Gastroesophageal sphincter (tissue), 4 donors: ENCODE measurements at places on chromosomes 2 and 18. TPM values are rescaled to one million over a fixed set of nuclear protein-coding genes. Genes with fewer than 3 reads are reported as not detected.

DNA sequence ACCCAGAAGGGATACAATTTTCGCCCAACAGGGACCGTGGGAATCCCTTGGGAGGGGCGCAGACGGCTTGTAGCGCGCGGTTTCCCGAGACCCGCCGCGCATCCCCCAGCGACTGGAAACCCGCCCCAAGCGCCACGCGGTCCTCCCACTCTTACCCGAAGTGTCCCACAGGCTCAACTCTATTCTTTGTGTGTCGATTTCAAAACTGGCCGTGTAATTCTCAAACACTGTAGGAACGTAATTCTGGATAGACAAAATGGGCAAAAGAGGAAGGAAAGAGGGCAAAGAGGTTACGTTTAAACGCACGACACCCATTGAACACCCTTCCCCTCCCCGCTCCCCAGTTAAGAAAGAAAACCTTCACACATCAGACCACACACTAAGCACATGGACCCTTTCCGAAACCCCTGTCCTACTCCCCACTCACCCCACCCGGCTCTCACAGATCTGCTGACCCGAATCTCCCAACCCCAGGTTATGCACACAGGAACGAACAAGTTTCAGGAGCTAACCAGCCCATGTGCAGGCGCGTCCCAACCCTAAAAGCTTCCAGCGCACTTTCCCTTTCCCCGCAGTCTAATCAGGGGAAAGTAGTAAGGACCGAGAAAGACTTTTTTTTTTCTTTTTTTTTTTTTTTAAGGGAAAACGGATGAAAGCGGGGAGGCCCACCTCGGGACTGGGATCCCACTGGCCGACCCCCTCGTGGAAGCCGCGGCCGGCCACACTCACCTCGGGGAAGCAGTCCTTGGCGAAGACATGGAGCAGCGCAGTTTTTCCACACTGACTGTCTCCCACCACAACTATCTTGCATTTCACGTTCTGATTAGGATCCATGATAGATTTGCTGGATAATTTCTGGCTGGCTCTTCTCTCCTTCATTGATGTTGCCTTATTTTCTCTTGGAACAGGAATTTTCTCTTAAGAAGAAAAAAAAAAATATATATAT, 655 bp downstream of the RND3 start:
- ATAC-seq: peak; percentile 29

Gene MAP3K19
- total RNA-seq: not detected

DNA sequence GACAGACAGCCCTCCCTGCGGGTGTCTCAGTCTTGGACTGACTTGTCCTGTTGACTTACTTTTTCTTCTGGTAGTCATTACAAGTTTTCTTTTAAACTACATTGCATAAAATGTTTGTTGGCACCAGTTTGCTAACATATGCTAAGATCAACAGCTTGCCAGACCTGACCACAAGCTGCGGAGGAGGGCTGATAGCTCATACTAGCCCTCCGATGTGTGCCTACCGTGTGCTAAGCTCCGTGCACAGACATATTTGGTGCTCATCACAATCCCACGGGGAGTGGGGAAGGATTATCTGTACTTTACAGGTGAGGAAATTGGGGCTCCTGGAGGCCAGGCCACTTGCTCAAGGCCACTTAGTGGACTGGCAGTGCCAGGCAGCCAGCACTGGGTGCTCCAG, 72.8 kb upstream of the YPEL5 start:
- ATAC-seq: no peak

GRCh38 chr2:10404324-10405143, 43.6 kb downstream of the ODC1 start:
- peak; percentile 21 for ATAC-seq

DNA sequence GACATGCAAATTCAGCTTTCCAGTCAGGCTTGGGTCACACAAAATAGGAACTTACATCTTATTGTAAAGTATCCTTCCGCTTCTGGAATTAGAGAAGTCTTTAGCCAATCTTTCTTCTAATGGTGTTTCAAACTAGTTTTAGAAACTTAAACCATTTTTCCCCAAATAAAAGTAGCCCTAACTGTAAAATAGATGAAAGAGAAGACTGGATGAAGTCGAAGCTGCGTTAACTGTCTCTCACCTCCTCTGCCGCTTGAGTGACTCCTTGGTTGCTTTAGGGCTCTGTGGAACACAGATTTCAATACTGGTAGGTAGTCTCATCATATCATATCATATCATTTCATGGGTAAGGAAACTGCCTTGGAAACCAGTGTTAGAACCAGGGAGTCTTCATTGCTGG, 498.4 kb downstream of the XIRP2 start:
- no peak for ATAC-seq

Gene VWC2L
- not detected for total RNA-seq

DNA sequence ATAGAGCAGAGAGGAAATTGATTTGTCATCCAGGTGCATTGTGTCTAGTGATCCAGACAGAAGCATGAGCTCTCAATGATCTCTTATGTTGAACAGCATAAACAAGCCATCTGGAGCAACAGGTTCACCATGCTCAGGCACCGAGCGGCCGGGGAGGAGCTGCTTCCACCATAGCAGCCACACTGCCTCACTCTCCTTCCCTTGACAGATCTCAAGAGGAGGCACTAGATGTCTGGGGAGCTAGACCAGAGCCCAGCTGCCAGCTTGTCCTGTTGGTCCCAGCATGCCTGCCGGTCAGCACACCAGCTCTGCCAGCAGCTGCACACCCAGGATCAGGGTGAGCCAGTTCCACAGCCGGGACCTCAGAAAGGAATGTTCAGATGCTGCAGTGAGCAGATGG, 17.5 kb upstream of the LONRF2 start:
- no peak for ATAC-seq

GRCh38 chr2:55437515-55438390, 18.1 kb upstream of the CCDC88A start:
- ATAC-seq: no peak

DNA sequence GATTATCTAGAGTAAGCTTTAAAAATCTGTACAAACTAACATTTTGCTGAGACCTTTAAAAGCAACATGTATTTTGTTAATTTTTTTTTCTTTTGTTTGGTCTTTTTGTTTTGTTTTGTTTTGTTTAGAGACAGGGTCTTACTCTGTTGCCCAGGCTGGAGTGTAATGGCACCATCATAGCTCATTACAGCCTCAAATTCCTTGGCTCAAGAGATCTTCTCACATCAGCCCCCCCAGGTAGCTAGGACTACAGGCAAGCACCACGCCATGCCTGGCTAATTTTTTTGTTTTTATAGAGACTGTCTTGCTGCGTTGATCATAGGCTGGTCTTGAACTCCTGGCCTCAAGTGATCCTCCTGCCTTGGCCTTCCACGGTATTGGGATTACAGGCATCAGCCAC, 23.1 kb downstream of the RBBP8 start:
- no peak for ATAC-seq

- ATAC-seq: no peak
Observed at GRCh38 chr18:51726614-51727013, 529.1 kb upstream of the MEX3C start.

DNA sequence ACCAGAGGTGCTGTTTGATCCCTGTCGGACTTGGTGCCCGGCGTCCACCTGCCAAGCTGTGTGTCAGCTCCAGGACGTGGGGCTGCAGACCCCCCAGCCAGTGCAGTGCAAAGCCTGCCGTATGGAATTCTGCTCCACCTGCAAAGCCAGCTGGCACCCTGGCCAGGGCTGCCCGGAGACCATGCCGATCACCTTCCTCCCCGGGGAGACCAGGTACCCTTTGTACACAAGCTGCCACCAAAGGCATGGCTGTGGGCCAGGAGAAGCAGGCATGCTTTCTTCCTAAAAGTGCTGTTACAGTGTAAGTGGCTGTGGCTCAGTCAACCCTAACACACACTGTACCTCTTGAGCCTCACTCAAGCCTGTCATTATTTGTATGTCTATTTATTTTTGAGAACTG, 103.3 kb downstream of the RNF144A start:
- no peak for ATAC-seq

Gene ST3GAL5
- 27.7 TPM for total RNA-seq

- ATAC-seq: no peak
Observed at GRCh38 chr2:203097735-203098134, 83.1 kb downstream of the NBEAL1 start.

DNA sequence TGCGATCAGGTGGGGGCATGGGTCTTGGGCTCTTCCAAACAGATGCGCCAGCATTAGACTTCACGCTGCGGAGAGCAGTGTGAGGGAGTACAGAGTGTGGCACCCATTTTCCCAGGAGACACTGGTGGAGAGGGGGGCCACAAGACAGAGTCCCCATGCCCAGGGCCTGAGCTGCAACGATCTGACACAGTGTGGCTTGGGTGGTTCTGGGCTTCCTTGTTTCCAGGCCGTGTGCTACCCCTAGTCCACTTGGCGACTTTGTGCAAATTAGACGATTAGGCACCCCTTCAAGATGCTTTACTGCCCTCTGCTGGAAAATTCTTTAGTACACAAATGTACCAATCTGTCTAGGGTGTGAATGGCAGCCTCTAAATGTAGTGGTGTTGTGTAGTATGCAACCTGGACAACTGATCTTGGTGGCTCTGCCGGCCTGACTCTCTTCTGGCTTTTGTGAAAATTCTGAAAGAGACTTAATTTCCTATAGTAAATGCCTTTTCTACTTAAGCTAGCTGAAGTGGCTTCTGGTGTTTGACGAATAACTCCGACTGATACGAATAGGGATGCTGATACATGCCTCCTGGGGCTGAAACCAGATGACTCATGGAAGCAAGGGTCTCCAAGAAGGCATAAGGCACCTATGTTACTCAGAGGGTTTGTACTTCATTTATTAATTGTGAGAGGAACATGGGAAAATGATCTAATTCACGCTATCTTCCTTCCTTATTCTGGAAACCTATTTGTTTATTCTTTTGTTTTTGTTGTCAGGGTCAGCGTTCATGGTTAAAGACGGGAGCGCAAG, 92.3 kb upstream of the SMAD2 start:
- ATAC-seq: peak; percentile 26

Gene KIAA2012
- total RNA-seq: not detected

- no peak for ATAC-seq
Observed at GRCh38 chr2:227627769-227628168, 10.5 kb downstream of the SCYGR4 start.

Gene ABCG8
- not detected for total RNA-seq

GRCh38 chr18:22223965-22224322, 54.6 kb downstream of the GATA6 start:
- ATAC-seq: no peak

Gene ELOA2
- not detected for total RNA-seq

- no peak for ATAC-seq
Observed at GRCh38 chr2:166376873-166377272, 1.1 kb upstream of the SCN9A start.

- no peak for ATAC-seq
Observed at GRCh38 chr18:58266291-58266690, 222.3 kb downstream of the NEDD4L start.

DNA sequence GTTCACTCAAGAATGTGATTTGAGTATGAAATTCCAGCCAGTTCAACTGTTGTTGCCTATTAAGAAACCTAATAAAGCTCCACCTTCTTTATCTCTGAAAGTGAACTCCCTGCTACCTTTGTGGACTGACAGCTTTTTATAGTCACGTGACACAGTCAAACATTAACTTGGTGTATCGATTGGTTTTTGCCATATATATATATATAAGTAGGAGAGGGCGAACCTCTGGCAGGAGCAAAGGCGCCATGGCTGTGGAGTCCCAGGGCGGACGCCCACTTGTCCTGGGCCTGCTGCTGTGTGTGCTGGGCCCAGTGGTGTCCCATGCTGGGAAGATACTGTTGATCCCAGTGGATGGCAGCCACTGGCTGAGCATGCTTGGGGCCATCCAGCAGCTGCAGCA, at the start of gene UGT1A1:
UGT1A1 (plus strand) TSS at position 228 of the 400 bp plus-strand sequence; CDS start at position 246, 18 bp downstream.
- ATAC-seq: no peak

DNA sequence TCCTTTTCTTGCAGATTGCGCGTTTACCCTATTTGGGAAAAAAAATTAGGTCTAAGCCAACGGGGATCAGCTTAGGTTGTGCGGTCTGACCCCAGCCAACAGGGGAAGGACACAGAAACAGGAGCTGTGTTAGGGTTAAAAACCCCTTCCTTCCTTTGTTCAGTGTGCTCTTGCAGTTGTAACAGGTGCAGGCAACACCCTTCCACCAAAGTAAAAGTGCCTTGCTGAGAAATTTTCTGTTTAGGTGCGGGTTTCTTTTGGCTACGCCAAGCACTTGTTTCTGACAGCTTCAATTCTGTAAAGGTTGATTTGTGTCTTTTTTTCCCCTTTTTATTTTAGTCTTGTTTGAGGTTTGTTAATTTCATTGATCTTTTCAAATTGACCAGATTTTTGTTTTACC, 92.5 kb downstream of the PTPN4 start:
- no peak for ATAC-seq

DNA sequence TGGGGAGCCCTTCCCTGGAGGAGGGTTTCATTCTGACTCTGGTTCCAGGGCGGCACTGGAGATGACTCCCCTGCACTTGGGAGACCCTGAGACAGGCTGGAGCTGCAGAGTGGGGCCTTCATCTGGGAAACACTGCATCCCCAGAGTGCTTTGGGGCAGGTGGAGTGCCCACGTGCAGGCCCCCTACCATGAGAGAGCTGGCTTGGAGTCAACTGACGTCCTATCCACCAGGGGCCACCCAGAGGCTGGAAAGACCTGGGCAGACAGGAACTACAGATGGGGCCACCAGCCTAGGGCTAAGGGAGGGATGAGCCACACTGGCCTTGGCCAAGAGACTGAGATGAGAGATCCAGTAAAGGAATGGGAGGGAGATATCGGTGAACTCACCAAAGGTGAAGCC, 153.8 kb downstream of the ASB1 start:
- no peak for ATAC-seq

Gene FOXI3
- total RNA-seq: not detected

- no peak for ATAC-seq
Observed at GRCh38 chr2:179837408-179837807, 24.0 kb downstream of the ZNF385B start.

DNA sequence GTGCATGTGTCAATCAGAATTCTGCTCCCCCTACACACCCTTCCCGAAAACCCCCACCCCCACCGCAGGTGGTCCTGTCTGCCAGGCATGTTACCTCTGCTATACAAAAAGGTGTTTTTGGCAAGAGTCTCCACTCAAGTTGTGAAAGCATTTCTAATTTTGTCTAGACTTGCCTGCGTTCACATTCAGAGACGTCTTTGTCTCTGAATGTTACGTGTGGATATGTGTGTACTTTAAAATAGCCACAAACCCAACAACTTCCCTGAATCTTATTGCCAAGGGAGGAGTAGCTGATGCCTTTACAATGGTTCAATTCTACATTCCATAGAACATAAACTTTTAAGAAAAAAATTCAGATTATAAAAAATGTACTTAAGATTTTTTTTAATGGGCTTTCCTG, 66.6 kb downstream of the ITGA4 start:
- no peak for ATAC-seq

- peak; percentile 8 for ATAC-seq
Observed at GRCh38 chr2:71502941-71503738, 49.8 kb downstream of the DYSF start.

GRCh38 chr2:149017116-149017985, 21.1 kb upstream of the LYPD6B start:
- peak; percentile 64 for ATAC-seq

- ATAC-seq: no peak
Observed at GRCh38 chr2:238790833-238791230, 57.1 kb upstream of the TWIST2 start.

Gene GRHL1
- 1.9 TPM for total RNA-seq
